ENCODE measurements at places on chromosomes 12 and 14.

DNA sequence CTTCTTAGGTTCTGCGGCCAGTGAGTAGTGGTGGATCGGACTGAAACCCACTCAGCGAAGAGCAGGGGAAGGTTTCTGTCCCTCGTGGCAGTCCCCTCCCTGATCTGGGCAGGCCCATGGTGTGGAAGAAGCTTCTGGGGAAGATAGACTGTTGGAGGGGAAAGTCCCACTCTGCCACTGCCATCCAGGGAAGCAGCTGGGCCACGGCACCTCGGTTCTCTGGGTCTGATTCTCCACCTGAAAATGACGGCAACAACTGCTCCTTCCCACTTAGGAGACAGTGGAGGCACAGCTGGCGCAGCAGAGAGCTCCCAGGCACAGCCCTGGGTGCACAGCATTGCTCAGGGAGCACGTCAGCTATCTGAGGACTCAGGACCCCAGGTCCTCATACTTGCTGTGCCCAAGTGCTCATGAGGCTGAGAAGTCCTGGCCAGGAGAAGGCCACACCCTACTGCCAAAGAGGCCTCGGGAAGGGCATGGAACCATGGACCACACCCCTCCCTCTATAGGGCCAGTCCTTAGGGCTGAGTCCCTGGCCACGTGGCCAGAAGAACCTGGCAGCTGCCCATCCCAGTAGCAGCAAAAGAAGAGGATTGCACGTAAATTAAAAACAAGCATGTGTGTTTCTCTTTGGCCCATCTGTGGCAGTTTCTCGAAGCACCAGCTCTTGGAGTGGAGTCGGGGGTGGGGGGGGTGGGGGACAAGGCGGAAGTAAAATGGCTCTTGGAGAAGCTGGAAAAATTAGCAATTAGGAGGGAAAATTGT is 85.3 kb upstream of the BCL11B start:
- DNase-seq, result no peak

GRCh38 chr12:13278249-13278787 is 81.8 kb downstream of the EMP1 start:
- peak; percentile 67 for DNase-seq

GRCh38 chr14:28755198-28755815 is 11.3 kb upstream of the FOXG1 start:
- no peak for DNase-seq

DNA sequence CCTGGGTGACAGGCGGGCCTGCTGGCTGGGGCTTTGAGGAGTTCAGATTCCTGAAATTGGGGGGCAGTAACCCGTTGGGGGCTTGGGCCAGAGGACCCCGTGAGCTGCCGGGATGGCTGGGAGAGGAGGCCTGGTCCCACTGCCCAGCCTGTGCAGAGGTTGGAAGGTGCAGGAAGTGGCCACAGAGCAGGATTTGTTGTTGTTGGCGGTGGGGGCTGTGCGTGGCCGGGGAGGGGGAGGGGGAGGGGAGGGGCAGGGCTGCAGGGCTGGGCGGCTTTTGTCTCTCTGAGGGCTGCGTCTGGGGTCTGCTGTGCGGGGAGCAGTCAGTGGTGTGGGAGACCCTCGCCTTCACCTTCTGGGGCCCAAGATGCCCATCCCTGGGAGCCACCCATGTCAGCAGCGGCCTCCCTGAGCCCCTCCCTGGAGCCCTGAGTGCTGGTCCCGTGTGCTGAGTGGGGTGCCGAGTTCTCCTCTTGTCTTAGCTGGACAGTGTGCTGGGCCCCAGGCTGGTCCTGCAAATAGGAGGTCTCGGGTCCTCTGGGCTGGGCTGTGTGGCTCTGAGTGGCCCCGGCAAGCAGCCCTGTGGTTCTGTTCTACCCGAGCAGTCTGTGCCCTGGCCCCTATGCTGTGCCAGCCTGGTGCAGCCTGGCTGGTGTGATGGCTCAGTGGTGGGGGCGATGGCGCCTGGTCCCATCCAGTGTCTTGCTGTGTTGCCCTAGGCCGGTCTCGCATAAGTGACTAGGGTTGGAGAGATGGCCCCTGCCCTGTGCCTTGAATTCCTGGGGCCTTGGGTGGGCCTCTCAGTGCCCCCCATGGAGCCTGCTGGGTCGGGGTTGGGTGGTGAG is 10.3 kb downstream of the KIF26A start:
- DNase-seq, result no peak

DNA sequence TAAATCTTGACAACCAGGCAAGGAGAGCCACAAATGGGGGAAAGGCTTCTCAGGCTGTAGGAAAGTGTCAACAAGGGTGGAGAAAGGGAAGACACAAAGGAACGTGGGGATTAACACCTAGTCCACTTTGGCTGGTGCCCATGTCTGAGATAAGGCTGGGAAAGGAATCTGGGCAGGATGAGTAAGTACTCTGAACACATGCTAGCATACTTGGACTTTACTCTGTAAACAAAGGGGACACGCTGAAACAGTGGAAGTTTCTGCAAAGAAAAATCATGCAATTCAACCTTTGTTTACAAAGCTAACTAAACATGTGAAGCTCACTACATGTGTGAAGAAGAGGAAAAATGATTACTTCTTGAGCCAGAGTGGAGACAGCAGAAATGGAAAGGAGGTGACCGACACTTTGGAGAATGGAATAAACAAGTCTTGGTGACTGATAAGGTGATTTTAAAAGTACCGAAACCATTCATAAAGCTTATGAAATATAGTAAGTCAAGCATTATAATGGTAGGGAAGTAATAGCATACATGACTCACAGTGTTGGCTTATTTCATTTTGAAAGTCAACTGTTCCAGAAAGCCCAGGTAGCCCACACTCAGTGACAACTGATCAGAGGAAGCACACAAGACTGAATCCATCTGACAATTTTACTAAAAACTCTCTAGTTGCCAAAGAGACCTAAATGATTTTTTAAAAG is 13.2 kb downstream of the CPNE8 start:
- no peak for DNase-seq

- DNase-seq, result no peak
These were observed 20.6 kb downstream of the PTHLH start for GRCh38 chr12:27951898-27952297.

GRCh38 chr12:125070112-125070511 is 4.9 kb downstream of the AACS start:
- DNase-seq, result no peak

- no peak for DNase-seq
These were observed 11.3 kb downstream of the KIF26A start for GRCh38 chr14:104149617-104150135.

- DNase-seq, result no peak
These were observed 39.2 kb downstream of the ZFP36L1 start for GRCh38 chr14:68753690-68754089.

DNA sequence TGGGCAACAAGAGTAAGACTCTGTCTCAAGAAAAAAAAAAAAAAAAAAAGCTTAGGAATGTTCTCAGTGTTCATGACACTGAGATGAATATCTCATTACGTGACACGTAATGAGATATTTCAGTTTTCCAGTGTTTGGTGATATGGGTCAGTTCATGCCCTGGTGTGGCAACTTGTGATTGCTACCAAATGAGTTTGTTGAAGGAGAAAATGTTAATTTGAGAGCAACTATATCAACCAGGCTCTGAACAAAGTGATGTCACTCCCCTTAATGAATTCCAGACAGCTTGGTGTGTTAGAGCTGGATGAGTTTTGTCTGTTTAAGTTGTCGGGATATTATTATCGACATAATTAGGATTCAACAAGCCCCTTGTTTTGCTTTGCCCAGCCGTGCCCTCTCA is 211.7 kb downstream of the DPF3 start:
- no peak for DNase-seq

DNA sequence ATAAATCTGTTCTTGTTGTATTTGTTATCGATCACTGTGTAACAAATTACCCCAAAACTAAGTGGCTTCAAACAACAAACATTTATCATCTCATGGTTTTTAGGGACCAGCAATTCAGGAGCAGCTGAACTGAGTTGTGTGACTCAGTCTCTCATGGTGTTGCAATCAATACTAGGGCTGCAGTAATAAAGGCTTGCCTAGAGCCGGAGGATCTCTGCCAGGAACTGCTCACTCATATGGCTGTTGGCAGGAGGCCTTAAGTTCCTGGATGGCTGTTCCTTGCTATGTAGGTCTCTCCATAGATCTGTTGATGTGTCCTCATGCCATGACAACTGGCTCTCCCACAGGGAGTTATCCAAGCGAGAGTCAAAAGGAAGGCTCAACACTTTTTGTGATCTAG is 3.8 kb upstream of the PSMC6 start:
- DNase-seq, result no peak

- no peak for DNase-seq
These were observed 83.2 kb downstream of the ITPR2 start for GRCh38 chr12:26749781-26750180.

DNA sequence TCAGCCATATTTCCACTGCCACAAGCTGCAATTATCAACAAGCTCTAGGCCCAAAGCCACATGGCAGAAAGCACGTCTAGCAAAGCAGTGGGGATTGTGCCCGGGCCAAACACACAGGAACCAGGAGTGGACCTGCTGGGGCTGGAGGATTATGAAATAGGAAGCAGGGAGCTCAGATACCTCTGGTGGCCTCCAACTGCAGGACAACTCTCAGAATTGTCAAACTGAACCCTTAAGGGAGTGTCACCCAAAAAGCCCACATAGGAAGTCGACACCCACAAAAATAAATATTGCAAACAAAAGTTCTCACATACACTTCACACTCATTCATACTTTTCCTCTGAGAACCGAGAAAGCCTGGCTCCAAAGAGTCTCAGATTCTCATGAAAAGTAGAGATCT is 26.1 kb downstream of the KCTD10 start:
- no peak for DNase-seq

GRCh38 chr12:59115526-59115925 is 195.2 kb upstream of the LRIG3 start:
- DNase-seq, result no peak

- no peak for DNase-seq
These were observed 9.6 kb downstream of the PTPN6 start for GRCh38 chr12:6960593-6961277.

- DNase-seq, result no peak
These were observed 152.8 kb downstream of the SLCO1B3 start for GRCh38 chr12:20963303-20963702.

- DNase-seq, result no peak
These were observed 59.5 kb downstream of the CMAS start for GRCh38 chr12:22105542-22105941.

DNA sequence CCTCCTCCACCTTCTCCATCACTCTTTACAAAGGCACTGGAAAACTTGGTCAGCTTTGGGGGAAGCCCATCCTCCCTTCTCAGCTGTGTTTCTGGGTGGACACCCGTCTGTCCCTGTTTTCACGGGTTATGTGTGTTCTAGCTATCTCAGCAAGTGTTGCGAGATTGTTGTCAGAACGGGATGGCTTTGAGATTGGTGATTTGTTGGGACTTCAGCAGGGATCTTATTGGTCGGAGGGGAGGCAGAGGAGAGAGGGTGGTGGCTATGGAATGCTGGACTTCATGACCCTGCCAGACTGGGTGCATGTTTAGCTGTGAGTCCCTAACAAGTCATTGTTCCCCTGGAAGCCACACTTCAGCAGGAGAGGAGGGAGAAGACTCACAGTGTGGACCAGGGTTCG is 2.1 kb downstream of the USP5 start:
- no peak for DNase-seq

All from stimulated activated CD4-positive, alpha-beta T cell treated with anti-CD3 and anti-CD28 coated beads, Interleukin-4, amount 100 ng/mL, for 1 hour (primary cell).